Tracheal epithelial cell (primary cell): ENCODE measurements at places on chromosomes 7 and 10. TPM values are rescaled to one million over a fixed set of nuclear protein-coding genes. Genes with fewer than 3 reads are reported as not detected.

The UTF1 gene
- not detected in 2 replicates for total RNA-seq

The HUS1 gene
- 13.7 and 14.9 TPM in 2 replicates for total RNA-seq

The CCDC6 gene
- 41.2 and 54.1 TPM in 2 replicates for total RNA-seq

The PGAM1 gene
- 396 and 566 TPM in 2 replicates for total RNA-seq

The PRLHR gene
- not detected in 2 replicates for total RNA-seq

The EPC1 gene
- total RNA-seq, result 9.8 and 12.8 TPM in 2 replicates

The KCND2 gene
- under 0.01 TPM in 1 of 2 replicates, not detected in the other for total RNA-seq

The PON3 gene
- total RNA-seq, result 0.96 and 3.6 TPM in 2 replicates

The NKX1-2 gene
- total RNA-seq, result 1.5 and 2.2 TPM in 2 replicates
